ENCODE measurements at places on chromosomes 7 and 10. TPM values are rescaled to one million over a fixed set of nuclear protein-coding genes. Genes with fewer than 3 reads are reported as not detected.

DNA sequence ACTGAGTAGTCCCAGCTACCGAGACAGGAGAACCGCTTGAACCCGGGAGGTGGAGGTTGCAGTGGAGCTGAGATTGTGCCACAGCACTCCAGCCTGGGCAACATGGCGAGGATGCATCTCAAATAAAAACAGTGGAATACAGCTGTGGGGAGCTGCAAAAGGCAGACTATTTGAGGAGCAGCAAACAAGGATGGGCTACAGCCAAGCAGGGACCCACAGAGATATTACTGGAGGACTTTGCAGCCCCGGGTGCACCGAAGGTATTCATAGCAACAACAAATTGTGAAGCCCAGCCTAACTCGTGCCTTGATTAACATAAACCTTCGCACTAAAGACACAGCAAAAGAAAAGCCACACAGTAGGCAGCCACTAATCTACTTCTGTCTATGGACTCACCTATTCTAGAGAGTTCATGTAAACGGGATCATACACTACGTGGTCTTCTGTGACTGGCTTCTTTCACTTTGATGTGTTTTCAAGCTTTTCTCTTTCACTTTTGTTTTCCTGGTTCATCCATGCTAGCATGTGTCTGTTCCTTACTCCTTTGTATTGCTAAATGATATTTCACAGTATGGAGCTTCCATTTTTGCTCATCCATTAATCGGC, 34.0 kb downstream of the PODXL start:
- DNase-seq: no peak

GRCh38 chr10:3681642-3682554, 103.1 kb downstream of the KLF6 start:
- DNase-seq: no peak

DNA sequence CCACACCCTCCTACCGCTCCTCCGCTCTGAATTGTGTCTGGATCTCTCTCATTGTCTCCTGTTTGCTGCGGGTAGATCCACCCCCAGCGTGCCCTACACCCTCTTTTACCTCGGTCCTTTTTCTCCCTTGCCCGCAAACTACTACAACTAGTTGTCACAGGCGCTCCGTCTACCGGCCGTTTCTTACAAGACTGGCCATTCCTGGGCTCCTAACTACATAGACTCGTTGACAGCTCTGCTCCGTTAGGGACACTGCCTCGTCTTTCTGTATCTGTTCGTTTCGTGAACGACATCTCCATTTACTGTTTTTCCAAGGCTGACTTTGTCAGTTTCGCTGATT, 786 bp downstream of the TAF3 start:
- peak; percentile 9 for DNase-seq

GRCh38 chr10:129509155-129509554, 42.1 kb downstream of the MGMT start:
- no peak for DNase-seq

- DNase-seq: peak; percentile 23
Observed at GRCh38 chr7:55534916-55535590, 37.2 kb downstream of the VOPP1 start.

DNA sequence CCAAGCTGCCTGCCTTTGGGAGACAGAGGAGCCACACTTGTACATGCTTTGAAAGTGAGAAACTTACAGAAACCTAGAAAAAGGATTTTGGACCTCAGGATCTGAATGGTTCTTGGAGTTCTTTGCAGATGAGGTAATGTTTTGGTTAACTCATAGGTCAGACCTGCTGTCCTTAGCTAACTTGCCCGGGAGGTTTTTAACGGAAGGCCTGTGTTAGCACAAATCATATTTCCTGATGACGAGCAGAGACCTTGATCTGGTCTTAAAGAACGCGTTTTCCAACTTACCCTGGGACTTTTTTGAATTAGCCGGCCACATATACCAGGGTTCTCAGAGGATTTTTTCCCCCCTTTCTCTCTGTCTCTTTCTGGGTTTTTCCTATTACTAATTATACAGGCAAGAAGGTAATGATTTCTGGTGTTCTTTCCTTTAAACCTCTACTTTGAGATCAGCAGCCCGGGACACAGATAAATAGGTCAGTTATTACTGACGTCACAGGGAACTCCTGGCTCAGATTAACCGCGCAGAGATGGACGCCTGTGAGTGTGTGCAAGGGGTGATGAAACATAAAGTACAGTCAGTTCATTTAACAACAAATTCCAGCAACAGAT, 101.7 kb upstream of the KLF6 start:
- DNase-seq: no peak

- DNase-seq: no peak
Observed at GRCh38 chr10:30443049-30443448, 9.1 kb downstream of the MAP3K8 start.

GRCh38 chr7:32569388-32570289, 74.3 kb downstream of the AVL9 start:
- DNase-seq: no peak

DNA sequence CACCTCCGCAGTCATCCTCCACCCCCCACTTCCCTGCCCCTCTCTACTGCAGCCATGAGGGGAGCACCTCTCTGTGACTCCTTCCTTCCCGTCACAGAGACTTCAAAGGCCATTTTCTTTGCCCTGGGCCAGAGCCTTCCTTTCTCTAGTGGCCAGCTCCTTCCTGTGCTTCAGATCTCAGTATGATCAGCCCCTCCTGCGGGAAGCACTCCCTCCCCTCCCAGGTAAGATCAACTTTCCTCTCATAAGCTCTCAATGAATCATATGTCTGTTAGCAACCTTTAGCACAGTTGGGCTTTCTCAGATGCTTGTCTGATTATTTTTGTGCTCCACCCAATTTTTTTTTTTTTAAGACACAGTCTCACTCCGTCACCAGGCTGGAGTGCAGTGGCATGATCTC, 241.0 kb upstream of the PRSS1 start:
- DNase-seq: no peak

GRCh38 chr7:99392659-99393354, 15.6 kb downstream of the PDAP1 start:
- peak; percentile 84 for DNase-seq

- DNase-seq: no peak
Observed at GRCh38 chr7:92656121-92656520, 65.9 kb upstream of the FAM133B start.

DNA sequence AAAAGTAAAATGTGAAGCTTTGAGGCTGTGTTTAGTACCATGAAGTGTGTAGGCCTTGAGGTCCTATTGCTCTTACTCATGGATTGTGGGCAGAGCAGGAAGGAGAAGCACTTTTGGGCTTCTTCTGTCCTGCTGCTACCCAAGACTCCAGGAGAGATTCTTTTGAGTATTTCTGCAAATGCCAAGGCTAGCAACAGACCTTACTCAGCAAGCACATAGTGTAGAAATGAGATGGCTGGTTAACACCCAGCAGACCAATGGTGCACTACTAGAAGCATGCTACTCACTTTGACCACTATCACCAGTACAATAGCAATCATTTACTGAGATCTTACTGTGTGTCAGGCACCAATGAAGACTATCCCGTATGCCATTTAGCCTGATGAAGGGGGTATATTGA, 3.2 kb downstream of the PLPP4 start:
- no peak for DNase-seq

DNA sequence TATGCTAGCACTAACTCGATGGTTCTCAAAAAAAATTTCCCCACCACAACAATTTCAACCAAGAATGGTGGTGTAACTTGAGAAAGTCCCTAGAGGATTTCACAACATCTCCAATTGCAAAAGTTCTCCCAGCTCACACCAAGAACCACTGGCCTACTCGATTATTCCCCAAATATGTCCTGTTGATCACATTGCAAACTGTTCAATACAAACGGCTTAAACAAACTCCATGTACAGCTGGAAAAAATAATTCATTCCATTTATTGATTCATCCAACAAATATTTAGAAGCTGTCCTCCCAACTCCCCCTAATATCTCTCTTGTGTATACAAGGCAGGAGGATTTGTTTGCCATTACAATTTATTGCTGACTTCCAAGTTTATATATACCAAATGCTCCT, 19.1 kb downstream of the TMEM176B start:
- no peak for DNase-seq

The BPGM gene
- total RNA-seq: 17.4 TPM

The BLNK gene
- 0.94 TPM for total RNA-seq
